ENCODE measurements at places on chromosomes 5 and 9.

DNA sequence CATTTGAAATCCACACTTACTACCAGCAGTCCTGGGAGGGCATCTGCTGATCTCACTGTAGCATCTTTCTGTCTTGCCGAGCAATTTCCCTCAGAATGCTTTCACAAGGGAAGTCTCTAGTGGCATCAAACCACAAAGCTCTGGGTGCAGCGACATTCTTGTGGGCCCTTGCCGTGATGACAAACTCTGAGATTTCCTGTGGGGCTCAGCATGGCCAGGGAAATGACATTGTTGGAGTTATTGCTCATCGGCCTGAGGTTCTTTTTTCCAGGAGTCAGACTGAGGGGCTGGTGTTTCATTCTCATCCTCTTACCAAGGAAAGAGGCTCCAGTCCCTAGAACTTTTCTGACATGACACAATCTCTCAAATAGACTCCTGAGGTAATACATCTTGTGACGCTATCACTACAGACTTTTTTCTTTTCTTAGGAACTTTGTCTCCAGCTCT lies 51.4 kb downstream of the PFDN1 start:
- peak; percentile 23 for DNase-seq

DNA sequence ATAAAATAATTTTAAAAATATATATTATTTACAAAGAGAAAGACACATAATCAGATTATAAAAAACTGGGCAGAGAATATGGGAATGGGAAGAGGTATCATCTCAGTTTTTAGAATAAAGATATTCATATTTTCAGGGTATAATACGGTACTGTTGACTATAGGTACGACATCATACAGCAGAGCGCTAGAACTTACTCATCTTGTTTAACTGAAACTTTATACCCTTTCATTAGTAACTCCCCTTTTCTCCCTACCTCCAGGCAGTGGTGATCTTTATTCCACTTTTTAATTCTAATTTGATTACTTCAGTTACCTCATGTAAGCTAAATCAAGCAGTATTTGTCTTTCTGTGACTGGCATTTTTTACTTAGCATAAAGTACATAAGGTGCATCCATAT lies 742.1 kb downstream of the MTRR start:
- DNase-seq = no peak

DNA sequence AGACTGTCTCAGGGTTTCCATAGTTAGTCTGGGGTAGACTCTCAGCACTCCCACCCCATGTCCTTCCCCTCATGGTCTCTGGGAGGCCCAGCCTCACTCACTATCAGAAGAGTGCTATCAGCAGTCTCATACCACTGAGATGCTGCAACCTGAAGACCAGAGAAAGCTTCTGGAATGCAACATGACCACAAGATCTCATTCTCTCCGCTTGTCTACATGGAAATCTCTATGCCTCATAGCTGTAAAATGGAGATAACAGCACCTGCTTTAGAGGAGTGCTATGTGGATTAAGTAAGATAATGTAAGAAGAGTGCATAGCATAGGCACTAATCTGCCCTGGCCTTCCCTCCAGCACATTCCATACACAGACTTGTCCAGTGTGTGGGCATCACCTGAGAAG lies 47.0 kb upstream of the ZNF169 start:
- no peak for DNase-seq

DNA sequence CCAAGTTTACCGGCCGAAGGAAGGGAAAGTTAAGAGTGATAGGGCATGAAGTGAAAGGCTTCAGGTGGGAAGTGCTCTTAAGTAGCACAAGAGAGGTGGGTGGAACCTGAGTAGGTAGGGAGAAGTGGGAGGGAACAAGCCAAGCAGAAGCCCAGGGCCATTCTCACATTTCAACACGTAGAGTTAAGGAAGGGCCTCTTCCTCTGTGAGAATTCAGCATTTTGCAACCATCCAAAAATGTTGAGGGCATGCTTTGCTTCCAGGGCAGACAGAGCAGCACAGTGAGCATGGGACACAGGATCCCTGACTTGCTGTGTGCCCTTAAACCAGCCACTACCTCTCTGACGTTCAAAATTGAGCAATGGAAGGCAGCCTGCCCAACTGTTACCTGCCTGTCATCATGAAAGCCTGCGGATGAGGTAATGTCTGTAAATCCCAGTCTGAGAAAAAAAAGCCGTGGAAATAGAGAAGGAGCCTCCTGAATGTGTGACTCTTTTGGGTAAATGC lies 3.3 kb downstream of the CYFIP2 start:
- peak; percentile 44 for DNase-seq

- no peak for DNase-seq
Measured at GRCh38 chr9:14323083-14323971, 9.4 kb upstream of the NFIB start.

DNA sequence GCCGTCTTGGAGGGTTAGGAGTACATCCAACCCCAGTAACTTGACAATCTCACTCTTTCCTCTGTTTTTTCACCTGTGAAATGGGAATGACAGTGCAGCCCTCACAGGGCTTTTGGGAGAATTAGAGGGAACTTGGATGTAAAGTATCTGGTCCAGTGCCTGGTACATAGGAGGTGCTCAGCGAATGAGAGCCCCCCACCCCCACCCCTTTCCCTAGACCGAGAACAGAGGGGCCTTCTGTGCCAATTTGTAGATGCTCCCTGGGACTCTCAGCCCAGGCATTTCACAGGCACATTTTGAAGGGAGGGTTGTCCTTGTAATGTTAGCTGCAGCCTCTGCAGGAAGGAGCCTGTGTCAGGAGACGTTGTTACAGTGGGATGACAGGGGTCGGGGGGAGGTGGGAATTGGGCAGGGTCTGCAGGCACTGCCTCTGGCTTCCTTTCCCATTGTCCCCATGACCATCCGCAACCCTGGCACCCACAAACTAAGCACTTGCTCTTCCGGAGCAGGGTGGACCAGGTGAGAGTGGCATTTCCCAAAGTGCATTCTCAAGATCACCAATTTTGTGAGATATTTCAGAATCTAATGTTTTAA lies 47.0 kb downstream of the AMBP start:
- no peak for DNase-seq

DNA sequence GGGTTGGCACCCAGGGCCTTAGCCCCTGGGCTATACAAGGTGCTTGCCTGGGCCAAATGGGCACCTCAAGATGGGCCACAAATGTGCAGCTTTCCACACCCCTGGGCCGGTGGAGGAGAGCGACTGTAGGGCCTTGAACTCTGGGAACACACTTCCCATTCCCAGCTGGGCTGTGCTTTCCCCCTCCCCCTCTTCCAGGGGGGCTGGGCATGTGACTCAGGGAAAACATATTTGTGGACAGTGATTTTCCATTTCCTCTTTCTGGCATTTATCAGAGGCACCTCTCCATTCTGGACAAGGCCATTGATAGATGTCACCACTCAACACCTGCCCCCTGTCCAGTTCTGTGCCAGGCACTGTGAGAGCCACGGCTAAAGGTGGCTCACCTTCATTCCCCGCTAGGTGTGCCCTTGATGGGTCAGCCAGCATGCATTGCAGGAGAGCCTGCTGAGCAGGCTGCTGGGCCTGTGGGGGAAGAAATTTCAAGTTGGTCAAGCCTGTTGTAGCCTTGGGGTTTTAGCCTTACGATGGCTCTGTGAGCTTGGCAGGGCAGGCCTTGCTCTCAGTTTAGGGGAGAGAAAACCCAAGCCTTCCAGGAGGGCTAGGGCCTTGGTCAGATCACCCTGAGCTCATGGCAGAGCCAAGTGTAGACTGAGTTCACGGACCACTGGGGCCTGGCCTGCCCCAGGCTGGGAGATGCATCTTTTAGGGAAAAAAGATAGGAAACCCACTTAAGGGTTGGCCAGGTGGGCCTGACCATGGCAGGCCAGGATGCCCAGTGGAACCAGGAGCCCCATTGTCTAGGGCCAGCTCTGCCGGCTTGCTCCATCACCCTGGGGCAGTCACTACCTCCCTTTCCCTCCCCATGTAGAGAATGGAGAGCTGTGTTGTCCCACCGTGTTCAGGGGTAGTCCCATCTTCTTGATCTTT lies 113.9 kb downstream of the DAB2IP start:
- DNase-seq = no peak

DNA sequence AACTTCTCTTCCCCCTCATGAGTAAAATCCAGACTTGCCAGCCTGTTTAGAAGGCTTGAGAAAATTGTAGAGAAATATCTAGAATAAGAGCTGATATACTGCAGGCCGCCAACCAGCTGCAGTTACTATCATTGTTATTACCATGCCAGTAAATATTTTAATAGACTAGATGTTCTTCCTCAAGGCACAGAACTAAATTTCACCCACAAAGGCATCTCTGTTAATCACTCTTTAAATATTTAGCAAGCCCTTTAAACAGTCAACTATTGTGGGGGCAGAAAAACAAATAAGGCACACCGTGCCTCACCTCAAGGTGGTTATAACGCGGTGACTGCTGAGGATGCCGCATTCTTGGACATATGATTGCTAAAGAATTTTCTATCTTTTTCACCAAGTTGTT lies 147.0 kb downstream of the SPOCK1 start:
- DNase-seq = no peak

GRCh38 chr5:35369965-35370790 lies 139.9 kb upstream of the PRLR start:
- no peak for DNase-seq

- DNase-seq = no peak
Measured at GRCh38 chr5:93433422-93433821, 147.6 kb downstream of the NR2F1-AS1 start.

DNA sequence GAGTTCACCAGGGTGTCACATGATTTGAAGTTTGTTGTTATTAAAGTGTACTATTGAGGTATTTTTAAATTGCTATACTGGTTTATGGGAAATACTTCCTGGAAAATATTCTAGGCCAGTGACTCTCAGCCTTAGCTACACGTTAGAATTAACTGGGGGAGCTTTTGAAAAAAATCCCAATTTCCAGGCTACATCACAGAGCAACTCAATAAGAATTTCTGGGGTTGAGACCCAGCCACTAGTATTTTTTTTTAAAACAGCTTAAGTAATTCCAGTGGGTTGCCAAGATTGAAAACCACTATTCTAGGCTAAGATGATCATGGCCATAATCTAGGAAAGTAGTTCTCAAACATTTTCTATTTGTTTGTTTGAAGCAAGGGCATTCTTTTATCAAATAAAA lies 142.9 kb upstream of the GRIA1 start:
- DNase-seq = no peak

- DNase-seq = no peak
Measured at GRCh38 chr9:131734781-131735180, 5.1 kb downstream of the RAPGEF1 start.

DNA sequence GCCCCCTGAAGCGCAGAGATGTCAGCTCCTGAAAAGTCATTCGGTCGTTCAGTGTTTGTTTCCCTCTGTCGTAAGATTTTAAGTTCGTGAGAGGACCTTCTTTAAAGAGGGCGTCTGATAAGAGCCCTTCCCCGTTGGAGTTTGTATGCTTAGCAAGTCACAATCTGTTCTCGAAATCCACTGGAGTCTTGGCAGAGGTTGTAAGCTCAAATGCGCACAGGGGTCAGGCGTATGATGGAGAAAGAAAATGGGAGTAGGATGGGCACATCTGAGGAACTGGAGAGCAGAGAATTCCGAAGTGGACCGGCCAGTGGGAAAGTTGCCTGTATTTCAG lies 710 bp downstream of the HSD17B4 start:
- DNase-seq = no peak

DNA sequence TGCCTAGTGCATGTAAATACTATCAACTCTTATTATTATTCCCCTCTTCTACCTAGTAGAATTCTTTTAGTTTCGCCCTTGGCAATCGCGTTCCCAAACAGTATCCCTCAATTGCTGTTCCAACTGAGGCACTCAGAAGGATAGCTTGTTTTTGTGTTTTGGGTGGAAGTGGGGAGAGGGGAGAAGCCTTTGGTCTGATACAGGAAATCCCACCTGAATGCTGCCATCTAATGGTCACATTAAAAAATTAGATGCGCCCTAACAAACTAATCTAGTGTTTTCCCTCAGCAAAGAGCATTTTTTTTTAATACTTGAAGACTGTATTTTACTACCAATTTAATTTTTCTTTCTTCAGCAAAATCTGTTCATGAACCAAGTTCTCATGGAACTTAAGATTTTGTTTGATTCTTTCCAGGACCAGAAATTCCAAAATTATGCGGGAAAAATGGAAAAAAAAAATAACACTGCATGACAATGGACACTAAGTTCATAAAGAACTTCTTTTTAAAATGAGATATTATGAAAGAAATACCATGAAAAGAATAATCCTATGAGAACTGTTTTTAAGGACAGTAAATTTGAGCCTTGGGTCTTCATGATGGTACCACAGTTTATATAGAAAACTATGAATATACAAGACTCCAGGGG lies 22.2 kb upstream of the GLDC start:
- peak; percentile 63 for DNase-seq

DNA sequence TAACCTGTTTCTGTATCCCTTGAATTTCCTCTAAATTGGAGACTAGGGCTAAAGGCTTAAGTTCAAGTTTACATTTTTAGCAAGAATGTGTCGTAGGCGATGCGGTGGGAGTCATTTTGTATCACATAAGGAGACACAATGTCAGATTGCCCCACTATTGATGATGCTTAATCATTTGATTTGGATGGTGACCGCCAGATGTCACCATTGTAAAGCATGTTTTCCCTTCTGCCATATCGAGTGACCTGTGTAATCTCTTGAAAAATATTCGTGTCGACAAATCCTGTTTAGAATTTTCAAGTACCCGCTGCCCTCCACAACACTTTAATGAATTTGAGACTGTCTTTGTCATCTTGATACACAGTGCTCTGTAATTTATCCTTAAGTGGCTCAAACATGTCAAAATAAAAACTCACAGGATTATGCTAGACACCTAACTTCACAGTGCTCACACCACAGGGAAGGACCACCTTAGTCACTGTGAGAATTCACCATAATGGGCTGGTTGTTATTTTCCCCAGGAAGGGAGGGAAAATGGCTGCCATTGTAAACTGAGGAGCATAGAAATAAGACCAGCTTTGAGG lies 34.5 kb upstream of the SLC46A2 start:
- no peak for DNase-seq

- no peak for DNase-seq
Measured at GRCh38 chr5:177083357-177083756, 3.4 kb upstream of the FGFR4 start.

- DNase-seq = no peak
Measured at GRCh38 chr5:160543395-160543794, 121.7 kb downstream of the PTTG1 start.

DNA sequence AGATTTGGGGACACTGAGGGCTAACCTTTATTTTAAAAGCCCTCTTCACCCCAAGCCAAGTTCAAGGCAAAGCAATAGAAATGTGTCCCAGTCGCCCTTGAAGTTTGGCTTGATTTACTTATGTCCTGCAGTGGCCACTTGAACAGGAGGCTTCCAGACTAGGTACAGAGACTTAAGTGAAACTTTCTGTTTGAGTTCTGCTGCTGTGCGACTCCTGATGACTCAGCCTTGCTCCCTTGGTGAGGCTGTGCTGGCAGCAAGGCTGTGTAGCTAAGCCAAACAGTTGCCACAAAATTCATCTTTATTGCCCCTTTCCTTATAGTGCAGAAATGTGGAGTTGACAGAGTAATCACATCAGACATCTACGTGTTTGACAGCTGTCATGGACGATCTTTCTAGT lies 68.8 kb upstream of the NTRK2 start:
- no peak for DNase-seq

- DNase-seq = no peak
Measured at GRCh38 chr9:16928179-16928945, 57.9 kb upstream of the BNC2 start.

- DNase-seq = no peak
Measured at GRCh38 chr5:20248118-20248517, 260.1 kb upstream of the CDH18 start.

GRCh38 chr5:2864515-2865105 lies 113.1 kb upstream of the IRX2 start:
- no peak for DNase-seq

GRCh38 chr5:74243634-74244033 lies 396.9 kb downstream of the ENC1 start:
- no peak for DNase-seq

All from germinal center (tissue), 1 donor.